CD4-positive, alpha-beta T cell treated with Interleukin-12 subunit alpha and Interleukin-12 subunit beta, for 1 hour (primary cell): ENCODE measurements at places on chromosomes 12 and 14.

DNA sequence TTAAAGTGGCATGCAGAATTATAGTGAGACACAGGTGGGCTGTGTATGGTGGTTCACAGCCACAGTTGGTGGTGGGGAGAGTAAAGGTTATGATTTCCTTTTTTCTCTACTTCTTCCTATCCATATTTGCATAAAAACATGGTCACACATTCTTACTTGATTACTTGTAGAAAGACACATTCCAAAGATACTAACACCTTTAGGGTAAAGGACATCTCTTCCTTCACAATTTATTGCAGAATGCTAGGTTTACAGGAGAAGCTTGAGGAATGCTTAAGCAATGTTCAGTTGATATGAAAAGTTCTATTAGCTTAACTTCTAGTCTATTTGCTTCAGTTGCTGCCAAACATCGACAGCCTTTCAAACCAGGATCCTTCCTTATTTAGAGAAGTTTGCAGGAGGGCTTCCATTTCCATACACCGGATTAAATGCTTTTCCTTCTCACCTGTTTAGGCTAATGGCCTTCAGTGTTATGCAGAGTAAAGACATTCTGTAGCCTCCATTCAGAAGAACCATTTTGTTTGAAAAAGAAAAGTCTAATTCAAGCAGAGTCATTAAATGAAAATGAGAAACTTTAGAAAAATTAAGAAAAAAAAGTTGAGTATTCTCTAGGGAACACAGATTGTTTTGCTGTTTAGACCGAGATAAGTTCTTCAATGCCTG is 2.6 kb upstream of the PHC1 start:
- no peak for DNase-seq

- DNase-seq, result no peak
These were observed 447.4 kb downstream of the AEBP2 start for GRCh38 chr12:19886639-19887064.

DNA sequence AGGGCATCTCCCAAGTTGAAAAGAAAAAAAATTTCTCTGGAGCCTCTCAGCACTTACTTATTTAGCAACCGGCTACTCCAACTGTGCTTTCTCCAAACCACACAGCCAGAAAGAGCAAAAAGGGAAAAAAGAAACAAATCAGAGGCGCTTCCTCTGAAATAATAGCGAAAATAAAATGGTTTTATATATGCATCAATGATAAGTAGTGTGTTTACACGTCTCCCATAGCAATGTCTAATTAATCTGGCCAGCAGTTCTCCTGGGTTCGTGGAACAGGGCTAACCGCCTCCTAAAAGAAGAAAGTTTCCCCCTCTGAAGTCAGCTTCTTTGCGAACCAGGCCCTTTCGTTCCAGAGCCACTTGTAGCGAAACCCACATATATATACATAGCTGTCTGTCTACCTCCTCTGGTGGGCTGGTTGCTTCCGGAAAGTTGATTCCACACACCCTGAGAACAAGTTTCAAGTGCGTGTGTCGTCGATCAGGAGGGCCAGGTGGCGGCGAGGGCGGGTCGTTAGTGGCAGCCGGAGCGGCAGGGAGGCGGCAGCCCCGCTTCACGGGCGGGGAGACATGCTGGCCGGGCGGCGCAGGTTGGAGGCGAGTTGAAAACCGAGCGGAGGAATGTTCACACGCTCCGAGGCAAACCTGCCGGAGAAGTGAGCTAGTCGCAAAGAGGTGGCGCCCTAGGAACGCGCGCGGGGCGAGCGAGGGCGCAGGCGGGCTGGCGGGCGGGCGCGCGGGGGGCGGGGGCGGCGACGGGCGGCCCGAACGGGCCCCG is 2.7 kb downstream of the PTHLH start:
- DNase-seq, result peak; percentile 22

- DNase-seq, result no peak
These were observed 1606.1 kb upstream of the FLRT2 start for GRCh38 chr14:83923842-83924241.

DNA sequence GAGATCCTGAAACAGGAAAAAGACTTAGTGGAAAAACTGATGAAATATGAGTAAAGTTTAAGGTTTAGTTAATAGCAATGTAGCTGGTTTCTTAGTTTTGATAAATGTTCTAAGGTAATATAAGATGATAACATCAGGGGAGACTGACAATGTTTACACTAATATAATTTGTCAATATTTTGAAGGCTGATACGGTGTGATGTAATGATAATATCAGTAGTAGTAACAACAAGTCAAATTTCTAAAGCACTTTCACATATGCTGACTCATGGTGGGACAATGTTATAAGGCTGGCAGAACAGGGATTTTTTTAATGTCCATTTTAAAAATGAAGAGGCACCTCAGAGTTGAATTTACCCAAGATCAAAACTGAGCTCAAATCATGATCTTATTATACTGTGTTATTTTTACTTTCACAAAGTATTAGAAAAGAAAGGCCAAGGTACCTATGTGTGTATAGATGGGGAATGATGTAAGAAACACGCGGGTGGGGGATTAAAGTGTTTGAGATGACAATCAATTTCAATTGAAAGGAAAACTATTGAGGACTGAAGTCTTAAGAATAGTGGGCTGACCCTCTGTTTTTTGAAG is 2.4 kb upstream of the FLRT2 start:
- no peak for DNase-seq

DNA sequence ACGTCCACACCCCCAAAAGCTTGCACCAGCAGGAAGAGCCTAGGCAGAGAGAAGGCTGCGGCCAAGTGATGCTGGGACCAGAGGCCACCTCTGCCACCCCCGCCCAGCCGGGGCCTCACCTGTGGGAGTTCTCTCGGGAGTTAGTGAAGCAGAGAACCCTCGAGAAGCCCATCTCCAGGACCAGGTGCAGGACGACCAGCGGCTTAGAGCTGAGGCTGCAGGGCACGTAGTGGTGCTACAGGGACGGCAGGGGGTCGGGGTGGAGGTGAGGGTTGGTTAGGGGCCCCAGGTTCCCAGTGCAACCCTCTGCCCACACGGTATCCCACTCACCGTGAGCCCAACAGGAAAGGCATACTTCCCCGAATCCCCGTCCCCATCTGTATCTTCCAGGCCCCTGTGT is 3.6 kb downstream of the DDX51 start:
- no peak for DNase-seq

DNA sequence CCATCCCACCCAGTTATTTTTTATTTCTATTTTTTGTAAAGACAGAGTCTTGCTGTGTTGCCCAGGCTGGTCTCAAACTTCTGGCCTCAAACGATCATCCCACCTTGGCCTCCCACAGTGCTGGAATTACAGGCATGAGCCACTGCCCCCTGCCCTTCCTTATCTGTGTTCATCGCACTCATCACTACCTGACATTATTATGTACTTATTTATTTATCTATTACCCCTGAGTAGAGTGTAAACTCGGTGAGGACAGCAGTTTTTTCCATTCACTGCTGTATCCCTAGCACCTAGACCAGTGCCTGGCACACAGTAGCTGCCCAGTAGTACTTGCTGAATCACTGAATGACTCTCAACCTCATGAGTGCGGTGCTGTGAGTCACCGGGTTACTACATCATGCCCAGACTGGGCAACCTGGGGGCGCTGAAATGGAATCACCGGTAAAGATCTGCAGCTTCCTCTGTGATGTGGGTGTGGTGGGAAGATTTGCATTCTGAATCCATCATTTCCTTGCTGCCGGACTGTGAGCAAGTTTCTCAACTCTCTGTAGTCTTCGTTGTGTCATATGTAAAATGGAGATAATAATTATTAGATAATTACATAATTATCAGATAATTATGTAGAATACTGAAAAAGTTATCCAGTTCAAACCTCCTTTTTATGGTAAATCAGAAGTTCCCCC is 81.9 kb upstream of the USP44 start:
- DNase-seq, result no peak

DNA sequence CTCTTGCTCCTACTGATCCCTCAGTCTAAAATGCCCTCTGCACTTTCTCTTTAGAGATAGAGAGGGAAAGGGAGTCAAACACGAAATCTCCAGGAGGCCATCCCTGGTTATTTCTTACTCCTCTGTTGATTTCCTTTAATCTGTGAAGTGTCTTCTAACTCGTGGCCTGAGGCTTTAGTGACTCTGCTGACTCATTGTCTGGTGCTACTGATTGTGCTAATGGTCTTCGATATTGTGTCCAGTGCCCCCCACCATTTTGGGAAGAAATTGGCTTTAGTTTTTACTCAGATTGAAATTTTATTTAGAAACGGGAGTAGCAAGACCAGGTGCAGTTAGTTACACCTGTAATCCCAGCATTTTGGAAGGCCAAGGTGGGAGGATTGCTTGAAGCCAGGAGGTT is 839 bp downstream of the CLEC9A start:
- no peak for DNase-seq
